ENCODE measurements at places on chromosomes 3 and 15.

- no peak for DNase-seq
Measured at GRCh38 chr15:30973379-30973778, 18.0 kb downstream of the MTMR10 start.

DNA sequence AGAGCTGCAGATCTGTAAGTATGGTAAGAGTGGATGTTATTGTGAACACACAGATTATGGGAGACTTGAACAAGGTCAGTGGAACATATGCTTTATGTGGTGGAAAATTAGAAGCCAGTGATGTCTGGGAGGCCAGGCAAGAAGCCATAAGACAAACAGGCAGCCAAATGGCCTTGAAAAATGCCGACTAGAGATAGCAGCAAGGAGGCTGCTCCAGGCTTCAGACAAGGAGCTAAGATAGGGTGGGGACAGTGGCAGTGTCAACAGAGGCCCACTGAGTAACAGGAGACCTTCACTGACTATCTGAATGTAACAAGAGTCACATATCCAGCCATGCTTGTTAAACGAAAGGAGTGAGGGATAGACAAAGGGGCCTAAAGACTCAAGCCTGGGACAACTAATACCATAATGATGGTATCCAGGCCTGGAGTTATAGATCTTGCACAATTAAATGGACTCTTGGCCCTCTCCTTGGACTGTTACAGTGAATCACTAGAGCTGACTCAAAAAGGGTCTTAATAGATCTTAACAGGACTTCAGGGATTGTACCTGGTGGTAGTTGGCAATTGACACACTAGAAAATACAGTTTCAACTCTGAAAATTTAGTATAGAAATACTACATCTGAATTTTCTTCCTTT lies 50.6 kb downstream of the CFAP20DC start:
- DNase-seq = no peak

- DNase-seq = no peak
Measured at GRCh38 chr3:19159966-19160635, 11.8 kb downstream of the KCNH8 start.

- no peak for DNase-seq
Measured at GRCh38 chr3:105118905-105119304, 247.8 kb upstream of the ALCAM start.

DNA sequence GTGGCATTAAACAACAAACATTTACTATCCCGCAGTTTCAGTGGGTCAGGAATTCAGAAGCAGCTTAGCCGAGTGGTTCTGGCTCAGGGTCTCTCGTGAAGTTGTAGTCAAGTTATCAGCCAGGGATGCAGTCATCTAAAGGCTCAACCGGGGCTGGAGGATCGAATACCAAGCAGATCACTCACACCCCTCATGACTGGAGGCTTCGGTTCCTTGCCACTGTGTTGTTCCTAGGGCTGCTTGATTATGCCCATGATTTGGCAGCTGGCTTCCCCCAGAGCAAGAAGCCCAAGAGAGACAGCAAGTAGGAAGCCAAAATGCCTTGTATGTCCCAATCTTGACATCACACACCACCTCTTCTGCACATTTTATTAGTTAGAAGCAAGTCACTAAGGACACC lies 33.9 kb upstream of the CDCP1 start:
- peak; percentile 93 for DNase-seq

GRCh38 chr3:128271536-128272332 lies 118.5 kb downstream of the EEFSEC start:
- DNase-seq = no peak

DNA sequence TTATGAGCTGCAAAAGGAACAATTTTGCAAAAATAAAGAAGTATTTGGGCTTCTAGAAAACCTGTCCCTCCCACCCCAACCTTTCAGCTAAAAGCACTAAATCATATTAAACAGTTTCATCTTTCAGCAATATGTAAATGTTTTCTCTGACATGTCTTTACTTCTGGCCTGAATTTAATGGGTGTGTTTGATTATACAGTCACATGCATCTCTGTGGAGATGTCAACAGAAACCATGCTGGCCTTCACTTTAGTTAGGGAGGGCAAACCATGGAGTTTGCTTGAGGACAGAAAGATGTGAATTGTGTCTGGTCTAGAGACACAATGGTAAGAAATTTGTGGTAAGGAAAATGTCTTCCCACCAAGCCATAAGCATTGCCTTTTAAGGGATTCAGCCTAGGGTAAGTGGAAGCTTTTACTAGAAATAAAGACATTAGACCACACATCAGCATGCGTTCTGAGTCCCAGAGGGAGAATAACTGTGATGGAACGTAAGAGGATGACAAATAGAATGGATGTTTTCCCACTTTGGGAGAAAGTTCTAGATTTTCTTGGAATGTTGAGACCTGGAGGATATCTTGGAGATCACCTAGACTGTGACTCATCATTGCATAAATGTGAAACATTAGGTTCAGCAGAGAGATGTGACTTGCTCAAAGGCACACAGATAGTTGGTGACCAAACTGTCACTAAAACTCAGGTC lies 68.9 kb downstream of the ST8SIA2 start:
- DNase-seq = no peak

GRCh38 chr3:155164306-155164705 lies 84.2 kb downstream of the MME start:
- no peak for DNase-seq

DNA sequence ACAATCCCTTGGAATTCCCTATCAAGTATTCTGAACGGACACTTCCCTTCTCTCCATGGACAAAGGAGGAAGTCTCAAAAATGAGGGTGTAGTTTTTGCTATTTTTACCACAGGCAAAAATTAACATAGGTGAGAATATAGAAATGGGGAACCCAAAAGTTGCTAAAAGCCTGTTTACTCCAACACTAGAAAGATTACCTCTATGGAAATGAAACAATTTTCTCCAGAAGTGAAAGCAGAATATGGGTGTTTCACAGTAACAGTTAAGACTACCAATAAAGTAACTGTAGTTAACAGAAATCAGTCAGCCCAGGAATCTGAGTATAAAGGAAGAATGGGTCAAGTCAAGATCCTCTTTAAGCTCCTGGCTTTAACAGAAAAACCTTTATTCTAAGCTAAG lies 9.3 kb downstream of the TRA2B start:
- no peak for DNase-seq

DNA sequence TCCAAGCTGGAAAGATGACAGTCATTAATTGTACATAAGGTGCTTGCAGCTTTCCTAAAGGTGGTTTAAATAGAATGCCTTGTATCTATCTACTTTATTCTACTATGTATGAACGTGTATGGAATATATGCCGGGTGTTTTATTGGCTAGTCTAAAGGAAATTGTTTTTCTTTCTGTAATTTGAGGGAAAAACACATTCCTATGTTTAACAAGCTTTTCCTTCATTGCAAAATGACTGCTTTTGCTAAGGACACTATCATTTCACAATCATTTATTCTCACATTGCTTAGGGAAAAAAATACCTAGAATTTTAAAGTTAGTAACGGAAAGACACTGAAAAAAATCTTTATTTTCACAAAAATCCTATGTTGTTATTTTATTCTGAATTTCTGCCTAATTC lies 141.7 kb downstream of the WDR76 start:
- DNase-seq = no peak

GRCh38 chr3:5297895-5298294 lies 110.4 kb downstream of the EDEM1 start:
- no peak for DNase-seq

DNA sequence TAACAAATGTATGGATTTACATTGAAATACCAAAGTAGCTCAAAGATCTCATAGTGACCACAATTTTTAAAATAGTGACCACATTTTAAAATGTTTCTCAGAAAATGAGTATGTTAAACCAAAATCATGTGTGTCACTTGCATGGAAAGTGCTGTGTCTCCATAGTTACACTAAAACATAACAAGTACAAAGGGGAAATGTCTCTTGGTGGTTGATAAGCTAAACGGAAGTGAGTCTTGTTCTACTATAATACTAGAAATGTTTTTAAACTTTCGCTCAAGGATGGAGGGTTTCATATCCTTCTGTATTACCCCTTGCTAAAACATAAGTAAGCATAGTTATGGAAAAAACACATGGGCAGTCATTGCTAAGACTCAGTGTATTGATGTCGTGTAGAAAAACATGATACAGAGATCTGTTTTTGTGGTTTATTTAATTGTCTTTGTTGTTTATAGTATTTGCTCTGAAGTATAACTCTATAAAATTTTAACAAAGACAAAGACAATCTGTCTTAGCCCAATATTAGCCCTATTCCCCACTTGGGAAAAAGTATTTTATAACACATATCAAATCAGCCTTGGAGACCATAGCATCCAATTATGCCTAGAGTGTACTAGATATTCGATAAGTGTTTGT lies 27.0 kb upstream of the DENND4A start:
- DNase-seq = no peak

- no peak for DNase-seq
Measured at GRCh38 chr3:184209146-184209923, 20.1 kb upstream of the VWA5B2 start.

- peak; percentile 45 for DNase-seq
Measured at GRCh38 chr15:43769584-43770228, 7.1 kb downstream of the ELL3 start.

Measured in MG63 (cell line).